Activated effector memory CD4-positive, alpha-beta T cell treated with anti-CD3 and anti-CD28 coated beads, Interleukin-2, amount 50 U/mL, for 16 hours (primary cell): ENCODE measurements at places on chromosomes 7 and 10.
A peak's percentile ranks its signal among the peaks of the same experiment; 100 is the strongest.

DNA sequence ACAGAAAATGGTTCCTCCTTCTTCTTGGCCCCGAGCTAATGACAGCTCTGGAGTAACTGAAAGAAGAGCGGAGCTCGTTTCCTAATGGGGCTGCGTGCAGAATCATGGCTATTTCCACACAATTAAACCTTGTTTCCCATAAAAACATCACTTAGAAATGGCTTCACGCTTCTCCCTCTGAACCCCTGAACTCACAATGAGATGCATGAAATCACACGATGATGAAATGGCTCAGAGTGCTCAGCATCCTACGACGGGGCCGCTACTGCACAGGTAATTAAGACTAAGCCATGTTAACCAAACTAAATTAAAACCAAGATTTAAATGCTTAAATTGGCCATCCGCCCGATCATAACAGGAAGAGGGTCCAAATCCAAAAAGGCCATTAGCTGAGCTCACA, 80.0 kb upstream of the DNAAF5 start:
- no peak for DNase-seq

GRCh38 chr7:97694355-97694754, 37.5 kb upstream of the TAC1 start:
- no peak for DNase-seq

- DNase-seq, result no peak
Observed at GRCh38 chr10:118841881-118842605, 87.3 kb upstream of the CACUL1 start.

DNA sequence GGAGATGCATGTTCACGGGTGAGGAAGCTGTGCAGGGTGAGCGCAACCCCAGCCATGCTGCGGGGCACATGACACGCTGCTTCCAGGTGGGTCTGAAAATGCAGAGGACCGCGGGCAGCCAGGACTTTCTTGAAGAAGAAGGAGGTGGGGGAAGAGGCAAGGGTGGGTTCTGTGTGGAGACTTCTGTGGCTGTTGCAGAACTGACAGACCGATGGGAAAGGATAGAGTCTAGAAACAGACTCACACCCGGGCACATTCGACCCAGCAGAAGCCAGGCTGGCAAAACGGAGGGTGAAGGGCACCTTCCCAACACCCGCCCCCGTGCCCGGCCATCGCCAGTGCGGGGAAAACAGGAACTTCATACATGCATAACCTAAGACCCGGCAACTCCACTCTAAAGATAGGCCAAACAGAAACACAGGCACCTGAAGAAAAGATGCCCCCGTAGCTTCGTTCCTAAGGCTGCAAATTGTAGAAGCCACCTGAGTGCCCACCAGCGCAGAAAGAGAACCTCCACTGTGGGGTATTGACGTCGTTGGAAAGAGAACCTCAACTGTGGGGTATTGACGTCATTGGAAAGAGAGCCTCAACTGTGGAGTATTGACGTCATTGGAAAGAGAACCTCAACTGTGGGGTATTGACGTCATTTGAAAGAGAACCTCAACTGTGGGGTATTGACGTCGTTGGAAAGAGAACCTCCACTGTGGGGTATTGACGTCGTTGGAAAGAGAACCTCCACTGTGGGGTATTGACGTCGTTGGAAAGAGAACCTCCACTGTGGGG, 4.8 kb upstream of the KNDC1 start:
- DNase-seq, result peak; percentile 57

- DNase-seq, result no peak
Observed at GRCh38 chr7:86209036-86209435, 434.7 kb upstream of the GRM3 start.

GRCh38 chr7:25578991-25579777, 350.9 kb upstream of the NPVF start:
- DNase-seq, result no peak

GRCh38 chr10:132610071-132610701, 72.6 kb downstream of the INPP5A start:
- DNase-seq, result peak; percentile 61

- DNase-seq, result no peak
Observed at GRCh38 chr10:79507440-79508167, 4.7 kb upstream of the EIF5AL1 start.

- DNase-seq, result no peak
Observed at GRCh38 chr10:23037561-23037960, 57.8 kb upstream of the MSRB2 start.

GRCh38 chr7:132575982-132576720, at the start of gene PLXNA4:
TSS of gene PLXNA4 (minus strand) at chr7:132576470. CDS start at chr7:132508693, 67,777 bp downstream.
- DNase-seq, result no peak

DNA sequence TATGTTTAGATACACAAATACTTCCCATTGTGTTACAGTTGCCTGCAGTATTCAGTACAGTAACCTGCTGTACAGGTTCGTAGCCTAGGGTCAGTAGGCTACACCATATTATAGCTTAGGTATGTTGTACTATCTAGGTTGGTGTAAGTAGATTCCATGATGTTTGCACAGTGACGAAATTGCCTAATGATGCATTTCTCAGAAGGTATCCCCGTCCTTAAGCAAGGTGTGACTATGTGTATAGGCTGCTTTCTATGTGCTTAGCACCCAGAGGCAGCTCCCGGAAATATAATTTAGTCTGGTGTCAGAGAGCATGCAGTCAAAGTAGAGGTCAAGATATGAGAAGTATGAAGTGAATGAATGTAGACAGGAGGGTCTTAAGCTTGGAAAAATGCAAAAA, 9.8 kb downstream of the MAPK8 start:
- DNase-seq, result no peak

DNA sequence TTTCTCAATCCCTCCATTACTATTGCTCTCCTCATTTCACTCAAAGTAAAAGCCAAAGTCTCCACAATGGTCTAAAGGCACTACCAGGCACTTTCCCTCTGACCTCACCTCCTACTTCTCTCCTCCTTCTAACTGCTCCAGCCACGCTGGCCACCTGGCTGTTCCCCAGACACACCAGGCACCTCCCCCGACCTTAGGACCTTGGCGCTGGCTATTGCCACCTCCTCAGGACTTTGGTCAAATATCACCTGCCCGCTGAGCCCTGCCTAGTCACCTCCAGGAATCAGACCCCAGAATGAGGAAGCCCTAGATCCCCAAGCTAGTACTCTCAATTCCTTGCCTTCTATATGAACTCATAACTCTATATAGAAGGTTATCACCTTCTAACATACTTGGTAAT, 66.2 kb upstream of the STEAP1B start:
- no peak for DNase-seq

DNA sequence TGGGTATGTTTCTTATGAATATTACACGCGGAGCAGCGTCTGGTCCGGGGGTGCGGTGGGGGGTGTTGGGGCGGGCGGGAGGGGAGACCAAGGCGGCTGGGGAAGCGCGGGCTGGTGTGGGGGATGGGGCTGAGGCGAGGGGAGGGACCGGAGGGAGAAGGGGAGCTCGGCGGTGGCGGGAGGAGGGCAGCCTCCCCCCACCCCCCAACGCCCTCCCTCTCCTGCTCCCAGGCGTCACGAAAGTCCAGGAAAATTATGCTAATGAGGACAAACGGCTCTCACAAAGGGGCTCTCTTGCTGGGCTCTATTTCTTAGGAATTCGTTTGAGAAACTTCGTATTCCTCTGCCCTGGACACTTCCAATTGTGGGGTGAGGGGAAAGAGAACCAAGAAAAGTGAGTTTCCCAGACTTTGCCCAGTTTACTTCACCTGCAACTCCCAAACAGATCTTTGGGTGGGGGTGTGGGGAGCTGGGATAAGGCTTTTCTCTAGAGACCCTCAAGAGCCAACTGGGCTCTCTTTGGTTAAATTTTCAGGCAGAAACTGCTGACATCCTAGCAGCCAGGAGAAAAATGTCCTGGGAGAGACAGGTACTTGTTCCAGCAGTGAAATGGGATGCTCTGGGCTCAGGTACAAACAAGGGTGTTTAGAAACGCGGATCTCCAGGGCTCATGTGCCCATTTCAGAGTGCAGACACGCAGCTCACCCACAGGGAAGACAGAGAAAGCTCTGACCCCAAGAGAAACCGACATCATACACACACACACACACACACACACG, 11.7 kb upstream of the HOXA2 start:
- DNase-seq, result no peak

DNA sequence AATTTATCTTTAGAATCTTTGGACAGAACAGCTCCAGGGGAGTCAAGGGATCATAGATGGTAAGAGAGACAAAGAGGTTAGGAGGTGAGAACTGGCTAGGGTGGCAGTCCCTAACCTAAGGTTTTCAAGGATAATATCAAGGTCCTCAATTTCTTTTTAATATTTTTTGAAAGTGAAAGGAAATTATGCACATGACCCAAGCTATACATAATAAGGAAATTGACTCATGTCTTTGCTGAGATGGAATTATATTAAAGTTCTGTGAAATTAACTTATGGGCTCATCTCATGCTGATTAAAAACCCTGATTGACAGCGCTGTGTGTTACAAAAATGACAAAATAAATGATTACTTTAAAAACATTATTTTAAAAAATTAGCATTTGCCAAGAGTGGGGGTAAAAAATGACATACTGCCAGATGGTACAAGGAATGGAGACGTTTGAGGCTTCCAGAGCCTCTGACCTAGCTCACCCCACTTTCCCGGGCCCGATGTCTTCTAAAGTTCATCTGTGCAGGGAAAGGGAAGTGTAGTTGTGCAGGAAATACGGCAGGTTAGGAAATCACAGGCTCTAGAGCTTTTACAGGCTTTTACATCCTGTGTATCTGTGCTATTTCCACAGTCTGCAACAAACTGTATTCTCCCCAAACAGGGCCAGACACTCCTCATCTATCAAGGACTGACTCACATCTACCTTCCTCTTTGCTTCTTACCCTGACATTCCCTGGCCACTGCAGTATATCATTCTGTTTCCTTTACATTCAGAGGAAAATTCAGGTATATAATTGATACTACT, 185.6 kb upstream of the PRSS58 start:
- DNase-seq, result no peak

- no peak for DNase-seq
Observed at GRCh38 chr7:27546610-27547009, 116.1 kb downstream of the HIBADH start.

- DNase-seq, result no peak
Observed at GRCh38 chr7:100427762-100428198, 723 bp downstream of the ZCWPW1 start.

DNA sequence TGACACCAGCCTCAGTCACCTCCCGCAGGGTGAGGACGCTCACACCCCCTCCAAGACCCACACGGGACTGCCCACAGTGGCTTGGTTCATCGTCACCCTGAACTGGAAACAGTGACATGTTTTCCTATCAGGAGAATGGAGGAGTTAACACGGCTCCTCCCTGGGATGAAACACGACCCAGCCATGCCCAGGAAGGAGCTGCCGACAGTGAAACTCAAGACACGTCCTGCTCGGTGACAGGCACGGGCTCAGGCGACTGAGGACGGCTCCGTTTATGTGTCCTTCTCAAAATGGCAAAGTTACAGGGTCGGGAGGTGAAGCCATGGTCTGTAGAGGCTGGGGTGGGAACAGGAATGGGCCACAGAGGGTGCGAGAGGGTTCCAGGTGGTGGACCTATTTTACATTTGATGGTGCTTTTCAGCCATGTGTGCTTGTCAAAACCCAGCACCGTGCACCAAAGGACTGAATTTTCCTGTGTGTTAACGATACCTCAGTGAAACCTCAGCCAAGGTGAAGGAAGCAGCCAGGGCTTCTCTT, 272.4 kb downstream of the ADARB2 start:
- DNase-seq, result no peak

GRCh38 chr10:1094112-1095057, 38.2 kb downstream of the WDR37 start:
- peak; percentile 82 for DNase-seq

GRCh38 chr7:37942934-37943610, 22.6 kb downstream of the EPDR1 start:
- no peak for DNase-seq

- no peak for DNase-seq
Observed at GRCh38 chr7:143363016-143363937, 764 bp upstream of the FAM131B start.

DNA sequence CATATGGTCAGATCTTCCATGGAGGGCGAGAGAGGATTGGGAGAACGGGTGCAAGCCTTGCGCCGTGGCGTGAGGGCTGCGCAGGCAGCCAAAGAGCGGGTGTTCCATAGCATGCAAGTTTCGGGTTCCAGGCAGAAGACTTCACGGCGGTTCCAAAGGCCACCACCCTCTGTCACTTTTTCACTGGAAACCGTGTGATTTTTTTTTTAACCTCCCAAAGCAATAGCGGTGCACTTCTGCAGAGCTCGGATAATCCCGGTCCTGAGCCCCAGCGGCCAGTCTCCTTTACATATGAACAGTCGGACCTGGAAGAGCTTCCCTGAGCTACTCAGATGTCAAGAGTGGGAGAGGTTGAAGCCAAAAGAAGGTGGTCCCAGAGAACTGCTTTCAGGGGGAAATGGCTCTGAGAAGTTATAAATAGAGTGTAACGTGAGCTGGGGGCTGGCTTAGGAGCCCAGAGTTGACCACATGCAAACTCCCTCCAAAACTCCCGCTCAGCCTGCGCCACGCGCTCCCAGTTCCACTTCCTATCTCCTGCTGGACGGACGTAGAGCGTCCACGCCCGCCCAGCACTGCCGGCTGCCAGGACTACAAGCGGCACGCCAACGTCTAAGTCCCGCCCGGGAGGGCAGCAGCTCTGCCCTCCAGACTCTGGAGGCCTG, at the start of gene MEOX2:
TSS of gene MEOX2 (minus strand) at position 389 of the 662 bp plus-strand sequence. CDS start at position 108, 281 bp downstream.
- no peak for DNase-seq

GRCh38 chr7:50952120-50952519, 169.4 kb upstream of the GRB10 start:
- DNase-seq, result no peak

- DNase-seq, result no peak
Observed at GRCh38 chr10:131569851-131570715, 258.6 kb upstream of the TCERG1L start.

GRCh38 chr10:44673245-44673983, 237.7 kb upstream of the TMEM72 start:
- DNase-seq, result no peak

DNA sequence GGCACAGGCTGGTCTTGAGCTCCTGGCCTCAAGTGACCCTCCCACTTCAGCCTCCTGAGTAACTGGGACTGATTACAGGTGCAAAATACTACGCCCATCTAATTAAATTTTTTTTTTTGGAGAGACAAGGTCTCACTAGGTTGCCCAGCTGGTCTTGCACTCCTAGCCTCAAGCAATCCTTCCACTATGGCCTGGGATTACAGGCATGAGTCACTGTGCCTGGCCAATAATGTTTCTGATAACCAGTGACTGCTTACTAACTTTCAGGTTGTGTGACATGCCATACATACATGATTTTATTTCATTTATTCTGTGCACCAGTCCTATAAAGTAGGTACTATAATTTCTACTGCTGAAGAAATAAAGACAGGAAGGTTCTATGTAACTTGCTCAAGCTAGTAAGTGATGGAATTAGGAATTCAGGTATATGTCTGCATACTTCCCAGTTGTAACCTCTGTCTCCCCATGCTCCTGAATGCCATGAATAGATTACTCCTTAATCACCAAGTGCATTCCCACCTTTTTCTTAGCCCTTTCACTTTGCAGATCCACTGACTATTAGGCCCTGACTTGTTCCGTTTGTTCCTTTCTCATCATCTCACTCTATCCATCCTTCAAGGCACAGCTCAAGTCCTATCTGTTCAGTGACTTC, 28.1 kb downstream of the MCU start:
- DNase-seq, result no peak

GRCh38 chr10:62305813-62306212, 37.2 kb upstream of the RTKN2 start:
- DNase-seq, result no peak
